ENCODE measurements at places on chromosomes 2 and 18. TPM values are rescaled to one million over a fixed set of nuclear protein-coding genes. Genes with fewer than 3 reads are reported as not detected.
A peak's percentile ranks its signal among the peaks of the same experiment; 100 is the strongest.

The DYTN gene
- total RNA-seq: not detected

The FMNL2 gene
- total RNA-seq: 30.3 TPM

The SERPINB5 gene
- total RNA-seq: 0.20 TPM

The MARS2 gene
- 20.9 TPM for total RNA-seq

The EFHD1 gene
- total RNA-seq: 2.8 TPM

The MC4R gene
- not detected for total RNA-seq

The UGT1A9 gene
- total RNA-seq: not detected

The CFLAR gene
- total RNA-seq: 7.6 TPM

The ALPP gene
- 0.20 TPM for total RNA-seq

- no peak overlapping the region for H3K27ac ChIP-seq
- no peak for DNase-seq
- peaks cover 12% of the 10 kb centered on the region for H3K27me3 ChIP-seq
- no peak overlapping the region for H3K4me3 ChIP-seq
- H3K36me3 ChIP-seq: no peaks in the 10 kb centered on the region
Measured at GRCh38 chr2:65553504-65554074, 121.2 kb upstream of the SPRED2 start.

GRCh38 chr2:129667577-129667976, 311.9 kb upstream of the RAB6C start:
- H3K27me3 ChIP-seq: no peaks in the 10 kb centered on the region
- no peaks in the 10 kb centered on the region for H3K4me1 ChIP-seq

- H3K4me1 ChIP-seq: no peaks in the 10 kb centered on the region
Measured at GRCh38 chr2:65340898-65341681, 91.3 kb downstream of the SPRED2 start.

DNA sequence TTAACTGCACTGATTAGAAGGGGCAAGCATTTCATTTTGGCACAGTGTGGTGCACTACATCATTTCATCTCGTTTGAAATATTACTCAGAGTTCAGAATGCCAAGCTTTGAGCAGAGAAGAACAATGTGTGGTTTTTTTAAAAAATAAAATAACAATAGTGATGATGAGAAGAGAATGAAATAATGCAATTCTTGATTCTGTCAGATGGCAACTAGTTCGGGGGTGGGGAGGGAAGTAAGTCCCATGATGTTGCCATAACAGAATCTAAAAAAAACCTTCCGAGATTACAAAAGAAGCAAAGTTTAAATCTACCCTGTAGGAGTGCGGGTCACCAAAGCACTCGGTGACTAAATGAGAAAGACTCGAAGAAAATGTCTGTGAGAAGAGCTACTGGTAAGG, 490.4 kb downstream of the NR4A2 start:
- peak overlapping the region; percentile 92 for H3K27ac ChIP-seq
- no peaks in the 10 kb centered on the region for H3K27me3 ChIP-seq
- H3K4me3 ChIP-seq: 0 out of 3 replicates have a peak overlapping the region, but pooled peaks have one; percentile 1
- no peaks in the 10 kb centered on the region for H3K36me3 ChIP-seq
- H3K4me1 ChIP-seq: peaks cover 12% of the 10 kb centered on the region
- DNase-seq: no peak

- no peaks in the 10 kb centered on the region for H3K27me3 ChIP-seq
- H3K4me3 ChIP-seq: no peak overlapping the region
- H3K27ac ChIP-seq: no peak overlapping the region
- no peaks in the 10 kb centered on the region for H3K36me3 ChIP-seq
Measured at GRCh38 chr2:142870526-142870925, 6.9 kb upstream of the KYNU start.

DNA sequence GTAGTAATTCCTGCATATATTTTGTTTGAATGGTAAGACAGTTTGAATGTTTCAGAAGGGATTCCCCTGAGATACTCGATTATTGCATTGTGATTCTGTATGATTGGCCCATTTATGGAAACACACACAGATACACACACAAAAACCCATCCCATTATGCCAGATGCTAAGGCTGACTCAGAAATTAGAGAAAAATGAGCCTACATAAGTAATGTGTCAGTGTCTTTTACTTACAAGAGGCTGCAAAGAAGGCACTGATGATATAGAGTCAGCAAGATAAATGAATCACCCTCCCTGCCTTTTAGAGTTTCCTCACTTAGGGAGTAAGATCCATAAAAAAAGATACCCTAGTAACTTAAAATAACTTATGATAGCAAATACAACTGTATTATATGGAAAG, 1481.1 kb upstream of the ACVR2A start:
- no peaks in the 10 kb centered on the region for H3K36me3 ChIP-seq
- no peak overlapping the region for H3K4me3 ChIP-seq
- DNase-seq: no peak
- H3K27me3 ChIP-seq: no peaks in the 10 kb centered on the region

- peaks cover 9% of the 10 kb centered on the region for H3K4me1 ChIP-seq
- H3K27ac ChIP-seq: peak overlapping the region; percentile 34
- H3K27me3 ChIP-seq: no peaks in the 10 kb centered on the region
- H3K4me3 ChIP-seq: peak overlapping the region; percentile 32
- peak; percentile 50 for DNase-seq
- H3K36me3 ChIP-seq: no peaks in the 10 kb centered on the region
Measured at GRCh38 chr2:5479265-5479928, 212.8 kb upstream of the SOX11 start.

DNA sequence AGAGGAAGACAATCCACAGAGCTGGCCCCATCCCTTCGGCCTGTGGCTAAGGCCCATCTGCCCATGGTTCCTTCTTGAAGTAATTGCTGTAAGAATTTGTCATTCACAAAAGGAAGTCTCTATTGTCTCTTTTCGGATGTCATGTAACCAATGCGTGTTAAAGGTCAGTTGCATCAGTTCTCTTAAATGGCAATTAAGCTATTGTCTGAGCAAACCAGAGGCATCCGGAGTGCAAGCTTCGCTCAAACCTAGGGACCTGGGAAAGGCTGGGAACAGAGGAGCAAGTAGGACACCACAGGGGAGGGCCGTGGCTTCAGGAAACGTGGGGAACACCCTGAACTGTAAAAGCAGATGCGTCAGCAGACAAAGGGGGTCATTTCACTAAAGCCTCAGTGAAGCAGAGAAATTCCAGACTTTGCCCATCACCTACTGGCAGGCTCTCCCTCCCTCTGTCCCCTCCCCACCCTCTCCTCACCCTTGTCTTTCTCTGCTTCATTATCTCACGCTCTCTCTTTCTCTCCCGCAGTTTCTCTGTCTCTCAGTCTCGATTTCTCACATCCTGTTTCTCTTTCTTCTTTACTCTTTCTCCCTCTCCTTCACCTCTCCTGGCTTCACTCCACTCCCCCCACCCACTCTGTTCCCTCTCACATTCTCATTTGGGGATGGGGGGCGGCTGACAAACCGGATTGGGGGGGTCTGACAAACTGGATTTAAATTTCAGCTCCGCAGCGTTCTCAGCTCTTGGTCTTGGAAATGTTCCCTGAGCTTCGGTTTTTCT, 204.6 kb upstream of the TNP1 start:
- H3K36me3 ChIP-seq: no peaks in the 10 kb centered on the region
- H3K27ac ChIP-seq: no peak overlapping the region
- peaks cover 3% of the 10 kb centered on the region for H3K4me1 ChIP-seq
- H3K4me3 ChIP-seq: no peak overlapping the region
- peak; percentile 52 for DNase-seq
- no peaks in the 10 kb centered on the region for H3K27me3 ChIP-seq

DNA sequence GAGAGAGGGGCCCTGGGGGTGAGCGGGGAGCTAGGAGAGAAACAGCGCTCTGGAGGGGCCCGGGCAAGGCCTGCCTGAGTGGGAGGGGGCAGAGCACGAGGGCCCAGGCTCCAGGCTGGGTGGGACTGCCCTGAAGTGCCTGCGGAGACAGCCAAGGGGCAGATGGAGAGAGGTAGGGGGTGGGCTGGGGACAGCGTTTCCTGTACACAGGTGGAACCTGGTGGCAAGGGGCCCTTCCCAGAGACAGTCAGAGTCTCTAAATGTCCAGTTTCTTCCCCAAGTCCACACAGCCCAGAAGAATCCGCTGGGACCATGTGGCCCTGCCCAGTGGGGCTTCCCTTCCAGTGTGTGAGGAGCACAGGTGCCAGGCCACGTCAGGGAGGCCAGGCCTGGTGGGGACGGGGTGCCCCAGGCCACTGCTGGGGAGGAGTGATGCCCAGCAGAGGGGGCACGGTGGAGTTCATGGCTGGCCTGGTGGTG, 1.7 kb upstream of the GPR35 start:
- no peaks in the 10 kb centered on the region for H3K27me3 ChIP-seq
- no peak overlapping the region for H3K27ac ChIP-seq
- no peak for DNase-seq
- no peaks in the 10 kb centered on the region for H3K4me1 ChIP-seq

GRCh38 chr2:8090748-8091700, 590.8 kb upstream of the ID2 start:
- no peak overlapping the region for H3K4me3 ChIP-seq
- no peaks in the 10 kb centered on the region for H3K36me3 ChIP-seq
- no peaks in the 10 kb centered on the region for H3K4me1 ChIP-seq
- no peak for DNase-seq
- H3K27me3 ChIP-seq: no peaks in the 10 kb centered on the region

DNA sequence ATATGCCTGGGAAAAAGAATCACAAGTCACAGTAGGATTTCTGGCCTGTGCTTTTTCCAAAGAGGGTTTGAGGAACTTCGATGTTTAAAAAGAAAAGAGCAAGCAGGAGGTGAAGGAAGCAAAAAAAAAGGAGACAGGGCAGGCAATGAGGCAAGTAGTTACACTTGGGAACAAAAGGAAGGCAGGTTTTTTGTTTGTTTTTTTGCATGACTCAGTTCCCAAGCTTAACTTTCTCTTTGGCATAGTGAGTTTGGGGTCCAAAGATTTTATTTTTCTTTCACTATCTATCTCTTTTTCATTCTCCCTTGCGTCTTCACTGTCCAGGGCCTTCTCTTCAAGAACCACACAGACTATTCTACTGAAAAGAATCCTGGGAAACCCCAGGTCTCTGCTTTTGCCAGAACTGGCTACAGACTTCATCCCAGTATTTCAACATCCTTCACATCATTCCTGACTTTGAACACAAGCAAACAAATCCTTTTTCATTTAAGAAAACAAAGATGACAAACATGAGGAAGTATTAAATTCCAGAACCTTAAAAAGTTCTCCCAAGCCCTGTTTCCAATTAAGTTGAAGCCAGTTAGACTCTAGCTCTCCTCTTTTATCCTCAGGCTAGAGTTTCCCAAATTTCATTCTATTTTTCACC, 210.7 kb upstream of the RND3 start:
- no peak overlapping the region for H3K4me3 ChIP-seq
- H3K36me3 ChIP-seq: no peaks in the 10 kb centered on the region
- H3K27me3 ChIP-seq: no peaks in the 10 kb centered on the region
- H3K27ac ChIP-seq: no peak overlapping the region

DNA sequence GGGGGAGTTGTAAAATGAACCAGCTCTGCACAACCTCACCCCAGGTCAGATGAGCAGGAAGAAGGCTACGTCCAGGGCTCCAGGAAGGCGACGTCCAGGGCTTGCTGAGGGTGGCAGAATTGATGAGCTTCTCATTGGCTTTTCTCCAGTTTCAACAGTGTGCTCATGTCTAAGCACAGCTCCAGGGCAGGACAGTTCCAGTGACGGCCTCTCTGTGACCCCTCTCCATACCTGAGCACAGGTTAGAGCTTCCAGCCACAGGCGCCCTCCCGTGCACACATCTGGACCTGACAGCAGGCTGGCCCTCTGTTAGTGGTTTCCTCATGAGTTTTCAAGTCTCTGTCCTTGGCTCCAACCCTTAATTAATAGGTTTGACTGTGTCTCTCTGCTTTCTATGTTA, 327.6 kb downstream of the ZNF516 start:
- no peaks in the 10 kb centered on the region for H3K36me3 ChIP-seq
- H3K27me3 ChIP-seq: no peaks in the 10 kb centered on the region
- no peak for DNase-seq
- H3K4me1 ChIP-seq: no peaks in the 10 kb centered on the region
- H3K27ac ChIP-seq: no peak overlapping the region
- no peak overlapping the region for H3K4me3 ChIP-seq

GRCh38 chr18:6734726-6735430, 5.4 kb downstream of the ARHGAP28 start:
- DNase-seq: no peak
- H3K4me3 ChIP-seq: no peak overlapping the region
- no peak overlapping the region for H3K27ac ChIP-seq
- peaks cover 4% of the 10 kb centered on the region for H3K4me1 ChIP-seq
- H3K27me3 ChIP-seq: no peaks in the 10 kb centered on the region

GRCh38 chr2:11410101-11410500, 55.9 kb downstream of the E2F6 start:
- H3K4me3 ChIP-seq: no peak overlapping the region
- no peak for DNase-seq
- H3K27ac ChIP-seq: no peak overlapping the region
- no peaks in the 10 kb centered on the region for H3K36me3 ChIP-seq
- H3K27me3 ChIP-seq: no peaks in the 10 kb centered on the region

DNA sequence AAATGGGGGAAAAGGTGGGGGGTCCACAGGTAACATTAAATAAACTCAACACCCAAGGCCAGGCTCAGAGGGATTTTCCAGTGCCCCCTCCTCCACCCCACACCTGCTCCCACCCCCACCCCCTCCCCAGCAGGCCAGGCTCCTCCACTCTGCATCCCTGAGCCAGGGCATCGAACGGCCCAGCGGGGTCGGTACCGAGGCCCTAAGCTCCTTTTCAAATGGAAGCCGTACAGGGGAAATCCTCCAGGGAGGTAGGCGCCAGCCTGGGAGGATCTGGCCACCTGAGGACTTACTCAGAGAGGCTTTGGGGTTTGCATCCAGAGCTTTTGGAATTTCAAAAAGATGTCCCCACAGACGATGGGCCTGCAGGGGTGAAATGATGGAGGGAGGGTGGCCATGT, 46.5 kb downstream of the ZFP36L2 start:
- H3K4me3 ChIP-seq: 0 out of 2 replicates have a peak overlapping the region, but pooled peaks have one; percentile 24
- DNase-seq: peak; percentile 75
- H3K4me1 ChIP-seq: peaks cover 26% of the 10 kb centered on the region
- no peaks in the 10 kb centered on the region for H3K27me3 ChIP-seq
- H3K27ac ChIP-seq: peak overlapping the region; percentile 48

DNA sequence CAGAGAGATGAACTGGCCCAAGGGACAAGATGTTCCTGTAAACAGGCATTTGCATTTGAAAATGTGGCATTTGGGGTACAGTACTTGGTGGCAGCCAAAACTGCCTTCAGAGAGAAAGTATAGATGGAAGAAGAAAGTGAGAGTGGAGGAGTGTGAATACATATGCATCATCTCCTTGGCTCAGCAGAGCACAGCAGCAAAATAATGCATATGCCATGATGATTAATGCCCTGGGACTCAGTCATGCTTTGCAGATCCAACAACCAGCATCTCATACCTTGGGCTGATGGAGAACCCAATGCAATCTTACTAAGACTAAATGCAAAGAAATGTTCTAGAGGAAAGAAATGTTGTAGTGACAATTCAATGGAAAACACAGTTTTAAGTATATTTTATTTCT, 29.7 kb upstream of the CYTIP start:
- H3K27ac ChIP-seq: no peak overlapping the region
- no peaks in the 10 kb centered on the region for H3K36me3 ChIP-seq
- no peak overlapping the region for H3K4me3 ChIP-seq
- H3K27me3 ChIP-seq: no peaks in the 10 kb centered on the region
- no peak for DNase-seq

GRCh38 chr18:59763541-59764136, 66.4 kb upstream of the CCBE1 start:
- no peak for DNase-seq
- H3K4me1 ChIP-seq: no peaks in the 10 kb centered on the region
- H3K4me3 ChIP-seq: no peak overlapping the region
- H3K27ac ChIP-seq: no peak overlapping the region
- H3K36me3 ChIP-seq: no peaks in the 10 kb centered on the region

GRCh38 chr2:26527726-26528585, 50.0 kb upstream of the OTOF start:
- no peak overlapping the region for H3K4me3 ChIP-seq
- H3K36me3 ChIP-seq: no peaks in the 10 kb centered on the region

- H3K27me3 ChIP-seq: no peaks in the 10 kb centered on the region
- no peak overlapping the region for H3K4me3 ChIP-seq
- DNase-seq: no peak
- no peak overlapping the region for H3K27ac ChIP-seq
Measured at GRCh38 chr2:224366267-224366844, 35.6 kb downstream of the FAM124B start.
